ENCODE measurements at places on chromosomes 13 and 19. TPM values are rescaled to one million over a fixed set of nuclear protein-coding genes. Genes with fewer than 3 reads are reported as not detected.

Gene EXOC3L2
- total RNA-seq, result not detected

Gene ATP4B
- not detected for total RNA-seq

Gene RPL36
- 387 TPM for total RNA-seq

Gene SULT2A1
- not detected for total RNA-seq

Gene SHISA7
- total RNA-seq, result not detected

Gene LRP3
- 36.2 TPM for total RNA-seq

All from smooth muscle cell of trachea (primary cell).